ENCODE measurements at places on chromosomes 7 and 10.

GRCh38 chr10:124681091-124681490, 63.1 kb downstream of the FAM53B start:
- DNase-seq, result no peak

DNA sequence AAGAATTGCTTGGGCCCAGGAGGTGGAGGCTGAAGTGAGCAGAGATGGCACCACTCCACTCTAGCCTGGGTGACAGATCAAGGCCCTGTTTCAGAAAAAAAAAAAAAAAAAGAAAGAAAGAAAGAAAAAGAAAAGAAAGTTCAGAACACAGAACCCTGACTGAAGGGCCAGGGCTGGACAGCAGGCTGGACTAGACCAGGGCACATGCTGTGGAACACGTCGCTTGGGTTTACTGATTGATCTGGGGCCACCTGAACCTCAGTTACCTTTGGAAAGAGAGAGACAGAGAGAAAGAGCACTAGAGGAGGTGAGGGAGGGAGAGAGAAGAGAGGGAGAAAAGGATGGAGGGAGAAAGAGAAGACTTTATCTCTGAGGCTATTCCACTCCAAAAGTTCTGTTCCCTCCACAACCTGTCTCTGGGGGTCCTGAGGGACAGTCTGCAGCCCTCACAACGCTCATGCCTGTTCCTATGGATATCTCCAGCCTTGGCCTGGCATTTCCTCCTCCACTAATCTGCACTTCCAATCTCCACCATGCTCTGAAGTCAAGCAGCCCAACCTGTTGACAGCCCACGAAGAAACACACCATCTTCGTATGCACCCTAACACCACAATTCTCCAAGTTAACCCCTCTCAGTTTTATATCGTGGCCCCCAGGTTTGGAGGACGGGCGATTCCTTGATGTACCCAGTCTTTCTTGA, 81.8 kb downstream of the COBL start:
- no peak for DNase-seq

DNA sequence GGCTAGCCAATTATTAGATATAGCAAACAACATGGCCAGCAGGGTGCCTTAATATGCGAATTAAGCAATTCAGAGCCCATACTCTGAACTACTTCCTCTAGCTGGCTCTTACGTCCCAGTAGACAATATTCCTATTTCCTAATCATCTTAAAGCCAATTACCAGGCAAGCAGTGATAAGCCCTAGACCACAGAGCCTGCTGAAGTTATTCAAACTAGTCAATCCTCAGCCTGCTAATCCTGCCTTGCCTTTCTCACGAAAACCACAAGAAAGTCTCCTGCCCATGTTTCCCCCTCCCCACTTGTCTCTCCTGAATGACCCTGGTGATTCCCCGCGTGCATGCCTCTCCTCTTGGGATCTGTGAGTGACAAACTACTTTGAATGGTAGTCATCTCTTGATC, 86.8 kb upstream of the CACNA2D1 start:
- no peak for DNase-seq

DNA sequence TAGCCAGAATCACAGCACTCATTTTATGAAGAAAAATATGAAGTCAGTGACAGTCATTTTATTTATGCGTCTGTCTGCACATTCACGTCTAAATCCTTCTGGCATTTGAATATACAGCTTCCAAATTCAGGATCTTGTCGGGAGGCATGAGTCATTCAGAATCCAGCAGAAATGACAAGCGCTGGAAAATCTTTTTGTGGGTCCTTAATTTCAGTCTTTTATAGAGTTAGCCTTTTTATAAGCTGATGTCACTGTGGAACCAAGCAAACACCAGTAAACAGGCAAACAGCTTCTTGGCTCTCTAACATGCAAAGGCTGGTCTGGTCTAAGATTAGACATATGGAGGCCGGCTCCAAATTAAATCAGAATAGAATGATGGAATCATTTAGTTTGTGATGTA, 388.2 kb upstream of the TEX47 start:
- no peak for DNase-seq

GRCh38 chr10:26216585-26217395, at the start of gene GAD2:
Gene GAD2 (plus strand): TSS chr10:26216774. CDS start chr10:26216810, 36 bp downstream.
- DNase-seq, result no peak

DNA sequence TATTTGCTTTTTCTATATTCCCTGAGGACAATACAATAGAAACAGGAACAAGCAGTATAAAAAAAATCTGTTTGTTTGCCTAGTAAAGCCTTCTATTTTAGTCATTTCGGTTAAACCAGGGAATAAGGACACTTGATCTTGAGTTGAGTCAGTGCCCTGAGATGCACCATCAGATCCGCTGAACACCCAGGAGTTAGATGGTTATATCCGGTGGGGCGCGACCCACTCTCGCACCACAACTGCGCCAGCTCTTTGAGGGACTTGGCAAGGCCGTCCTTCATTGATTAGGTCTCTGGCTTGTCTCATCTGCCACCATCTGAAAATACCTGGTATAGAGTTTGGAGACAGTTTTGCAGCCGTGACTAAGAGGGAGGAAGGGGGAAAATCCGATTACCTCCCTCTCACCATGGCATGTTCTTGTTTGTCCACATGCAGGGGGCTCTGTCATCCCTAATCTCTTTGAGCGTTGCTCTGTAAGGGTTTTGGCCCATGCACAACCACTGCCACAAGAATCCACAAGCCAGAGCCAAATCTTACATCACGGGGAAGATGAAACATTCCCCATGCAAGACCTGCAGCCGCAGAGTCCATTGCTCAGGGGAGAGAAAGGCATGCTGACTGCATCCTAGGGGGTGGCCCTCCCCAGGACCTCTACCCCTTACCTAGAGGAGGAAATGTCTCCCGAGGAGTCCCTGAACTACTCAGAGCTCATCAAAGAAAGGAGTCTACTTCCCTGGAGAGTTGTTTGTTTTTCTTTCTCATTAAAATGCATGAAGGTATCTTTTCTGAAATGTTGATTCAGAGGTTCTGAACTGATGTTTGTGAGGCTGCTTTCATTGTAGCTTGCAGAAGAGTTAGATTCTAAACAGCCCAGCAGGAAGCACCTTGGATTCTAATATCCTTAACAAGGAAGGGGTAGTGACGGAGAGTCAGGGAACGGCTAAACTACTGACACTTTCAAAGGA, 101.6 kb upstream of the FAM171A1 start:
- no peak for DNase-seq

DNA sequence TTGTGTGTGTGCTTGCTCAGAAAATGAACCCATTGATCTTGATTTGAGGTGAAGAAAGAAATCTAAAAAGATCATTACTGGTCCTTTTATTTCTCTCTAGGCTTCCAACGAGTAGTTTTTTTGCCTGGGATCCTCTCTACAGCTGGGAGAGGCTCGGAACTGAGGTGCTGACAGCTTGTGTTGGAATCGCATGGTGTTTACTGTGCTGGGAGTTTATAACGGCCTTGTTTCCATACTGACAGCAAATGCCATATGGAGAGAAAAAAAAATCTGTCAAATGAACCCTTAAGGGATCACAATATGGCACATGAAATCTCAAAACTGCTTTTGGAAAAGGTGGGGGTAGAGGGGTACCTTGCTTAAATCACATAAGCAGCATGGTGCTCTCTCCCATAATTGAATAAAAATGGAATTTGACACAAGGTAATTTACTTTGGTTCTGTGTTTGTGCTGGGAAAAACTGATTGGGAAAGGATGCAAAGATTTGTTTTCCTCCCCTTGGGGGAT, 165.0 kb downstream of the RGS10 start:
- DNase-seq, result no peak

DNA sequence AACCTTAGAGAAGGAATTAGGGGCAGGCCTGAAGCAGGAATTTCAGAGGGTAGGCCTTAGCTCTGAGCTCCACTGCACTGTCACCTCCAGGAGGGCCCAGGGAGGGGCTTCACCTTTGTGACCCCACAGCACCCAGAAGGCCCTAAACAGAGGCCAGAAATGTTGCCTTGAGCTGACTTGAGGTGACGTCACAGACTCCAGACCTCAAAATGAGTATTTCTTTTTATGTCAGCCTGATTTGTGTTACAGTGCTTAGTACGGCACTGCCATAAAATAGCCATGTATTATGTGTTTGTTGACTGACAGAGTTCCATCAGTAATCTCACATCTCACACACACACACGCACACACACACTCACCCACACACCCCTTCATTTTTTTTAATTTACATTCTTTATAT, 211.2 kb downstream of the CCDC3 start:
- DNase-seq, result no peak

GRCh38 chr10:124677749-124678556, 66.2 kb downstream of the FAM53B start:
- no peak for DNase-seq

DNA sequence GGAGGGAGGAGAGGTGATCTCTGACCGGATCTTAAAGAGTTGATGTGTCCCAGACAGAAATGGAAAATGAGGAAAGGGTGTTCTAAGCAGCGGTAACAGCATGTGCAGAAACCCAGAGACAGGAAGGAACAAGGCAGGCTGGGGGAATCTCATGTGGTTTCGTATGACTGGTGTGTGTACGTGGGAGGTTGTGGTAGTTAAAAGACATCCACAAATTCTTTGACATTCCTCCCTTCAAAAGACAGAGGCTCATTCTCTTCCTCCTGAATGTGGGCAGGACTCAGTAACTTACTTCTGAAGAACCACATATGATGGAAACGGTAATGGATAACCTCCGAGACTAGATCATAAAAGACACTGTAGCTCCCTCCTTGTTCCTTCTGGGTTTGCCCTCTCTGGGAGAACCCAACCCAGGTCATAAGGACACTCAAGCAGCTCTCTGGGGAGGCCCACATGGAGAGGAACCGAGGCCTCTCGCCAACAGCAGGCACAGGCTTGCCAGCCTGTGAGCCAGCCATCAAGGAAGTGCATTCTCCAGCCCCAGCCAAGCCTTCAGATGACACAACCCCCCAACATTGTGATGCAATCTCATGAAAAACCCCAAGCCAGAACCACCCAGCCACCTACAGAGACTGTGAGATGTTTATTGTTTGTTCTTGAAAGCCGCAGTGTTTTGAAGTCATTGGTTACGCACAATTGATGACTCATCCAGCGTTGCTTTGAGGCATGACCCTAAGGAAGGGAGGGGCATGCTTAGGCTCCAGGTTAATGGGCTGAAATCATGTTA, 116.0 kb downstream of the SLIT1 start:
- no peak for DNase-seq

- no peak for DNase-seq
Measured at GRCh38 chr10:107708981-107709380, 544.5 kb upstream of the SORCS1 start.

GRCh38 chr7:158302274-158303070, 285.2 kb downstream of the PTPRN2 start:
- DNase-seq, result no peak

DNA sequence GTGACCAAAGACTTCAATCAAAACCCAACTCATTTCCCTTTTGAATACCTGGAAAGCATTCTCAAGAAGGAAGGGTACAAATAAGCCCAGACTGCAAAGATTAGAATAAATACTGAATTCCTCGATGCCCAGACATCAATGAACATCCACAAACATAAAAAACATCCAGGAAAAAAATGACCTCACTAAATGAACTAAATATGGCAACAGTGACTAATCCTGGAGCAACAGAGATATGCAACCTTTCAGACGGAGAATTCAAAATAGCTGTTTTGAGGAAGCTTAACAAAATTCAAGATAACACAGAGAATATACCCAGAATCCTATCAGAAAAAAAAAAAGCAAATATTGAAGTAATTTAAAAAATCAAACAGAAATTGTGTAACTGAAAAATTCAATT, 43.2 kb downstream of the PCLO start:
- DNase-seq, result no peak

DNA sequence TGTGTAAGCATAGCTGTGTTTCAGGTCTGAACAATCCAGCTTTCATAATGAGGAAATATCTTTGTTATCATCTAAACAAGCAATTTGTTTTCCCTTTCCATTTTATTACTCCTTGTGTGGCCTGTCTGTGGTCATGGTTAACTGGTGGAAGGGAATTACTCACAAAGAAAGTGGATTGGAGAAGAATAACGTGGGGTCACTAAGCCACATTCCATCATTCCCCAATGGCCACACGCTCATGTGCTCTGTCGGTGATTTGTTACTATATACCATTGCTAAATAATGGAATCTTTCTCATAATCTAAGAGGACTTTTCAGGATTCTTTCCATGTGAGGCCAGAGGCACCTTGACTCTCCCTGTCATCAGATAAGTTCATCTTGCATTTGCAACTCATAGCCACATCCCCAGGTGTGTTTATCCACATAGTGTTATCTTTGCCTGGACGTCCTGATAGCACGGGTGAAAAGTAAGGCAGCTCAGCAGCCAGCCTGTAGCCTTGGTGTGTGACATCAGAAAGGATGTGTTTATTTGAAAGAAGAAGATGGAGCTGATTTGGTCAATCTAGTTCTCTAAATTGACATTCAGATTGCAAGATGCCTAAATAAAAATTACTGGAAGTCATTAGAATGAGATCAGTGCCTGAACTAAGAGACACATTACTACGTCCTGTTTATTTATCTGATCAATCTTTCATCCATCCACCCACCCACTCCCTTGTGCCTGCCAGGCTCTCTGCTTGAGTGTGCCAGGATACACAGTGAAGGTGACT, 128.9 kb downstream of the CELF2 start:
- DNase-seq, result no peak

GRCh38 chr10:57692255-57692980, 575.3 kb downstream of the IPMK start:
- DNase-seq, result no peak

- DNase-seq, result no peak
Measured at GRCh38 chr7:112296432-112296831, 89.9 kb downstream of the ZNF277 start.

GRCh38 chr10:36278176-36278575, 636.1 kb upstream of the FZD8 start:
- DNase-seq, result no peak
